Ascending aorta (tissue), 2 donors: ENCODE measurements at places on chromosomes 4 and X. TPM values are rescaled to one million over a fixed set of nuclear protein-coding genes. Genes with fewer than 3 reads are reported as not detected.

KLHL13 gene
- total RNA-seq = 7.0 TPM

EVC2 gene
- total RNA-seq = 5.7 TPM

APELA gene
- not detected for total RNA-seq

TMEM271 gene
- not detected for total RNA-seq

RBMX gene
- 112 TPM for total RNA-seq

DNA sequence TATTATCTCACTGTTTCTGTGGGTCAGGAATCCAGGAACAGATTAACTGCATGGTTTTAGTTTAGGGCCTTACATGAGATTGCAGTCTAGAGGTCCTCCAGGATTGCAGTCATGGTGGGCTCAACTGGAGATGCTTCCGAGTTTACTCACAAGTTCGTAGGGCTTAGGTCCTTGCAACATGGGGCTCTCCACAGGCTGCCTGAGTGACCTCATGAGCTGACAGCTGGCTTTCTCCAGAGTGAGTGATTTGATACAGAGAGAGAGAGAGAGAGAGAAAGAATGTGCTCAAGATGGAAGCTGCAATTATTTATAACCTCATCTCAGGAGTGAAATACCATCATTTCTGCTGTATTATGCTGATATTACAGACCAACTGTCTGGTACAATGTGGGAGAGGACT, 168.9 kb downstream of the GPAT3 start:
- no peak overlapping the region for H3K4me3 ChIP-seq
- no peak for DNase-seq
- H3K36me3 ChIP-seq = no peaks in the 10 kb centered on the region
- no peaks in the 10 kb centered on the region for H3K4me1 ChIP-seq
- H3K27ac ChIP-seq = no peak overlapping the region

DNA sequence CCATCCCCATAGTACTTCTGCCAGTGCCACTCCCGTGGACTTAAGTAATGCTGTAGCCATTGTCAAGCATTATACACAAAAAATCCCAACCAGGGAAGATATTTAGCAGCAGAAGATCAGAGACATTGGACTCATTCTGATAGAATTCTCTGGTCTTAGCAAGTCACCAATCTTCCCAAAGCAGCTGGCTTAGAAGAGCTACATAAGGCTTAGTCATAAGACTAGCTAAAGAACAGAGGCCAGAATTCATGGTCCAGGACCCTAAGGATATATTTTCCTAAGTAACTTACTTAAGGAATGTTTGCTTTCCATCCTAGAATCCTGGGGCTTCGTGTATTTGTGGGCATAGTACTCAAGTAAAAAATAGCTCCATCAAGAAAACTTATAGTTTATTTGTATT, 100.3 kb upstream of the SLIT2 start:
- DNase-seq = no peak
- H3K36me3 ChIP-seq = no peaks in the 10 kb centered on the region
- H3K4me3 ChIP-seq = no peak overlapping the region
- H3K27ac ChIP-seq = no peak overlapping the region
- no peaks in the 10 kb centered on the region for H3K4me1 ChIP-seq

GRCh38 chr4:2172161-2172560, 69.8 kb downstream of the HAUS3 start:
- H3K27ac ChIP-seq = no peak overlapping the region
- H3K4me1 ChIP-seq = no peaks in the 10 kb centered on the region
- no peaks in the 10 kb centered on the region for H3K27me3 ChIP-seq

GRCh38 chr4:110231869-110232268, 33.5 kb upstream of the ELOVL6 start:
- H3K4me1 ChIP-seq = no peaks in the 10 kb centered on the region
- H3K27ac ChIP-seq = no peak overlapping the region
- H3K36me3 ChIP-seq = no peaks in the 10 kb centered on the region
- no peaks in the 10 kb centered on the region for H3K27me3 ChIP-seq
